Myometrial cell (primary cell): ENCODE measurements at places on chromosomes 12 and 14. TPM values are rescaled to one million over a fixed set of nuclear protein-coding genes. Genes with fewer than 3 reads are reported as not detected.

The SLC8A3 gene
- total RNA-seq: not detected in 2 replicates

The SYT1 gene
- total RNA-seq: 4.6 and 6.6 TPM in 2 replicates

The POTEM gene
- not detected in 2 replicates for total RNA-seq

The TAOK3 gene
- 20.7 and 21.9 TPM in 2 replicates for total RNA-seq

The TEX22 gene
- 0.35 TPM in 1 of 2 replicates, not detected in the other for total RNA-seq

The RPS26 gene
- total RNA-seq: 1,394 and 2,798 TPM in 2 replicates

The KNTC1 gene
- total RNA-seq: 16.7 and 33.5 TPM in 2 replicates

The TSPAN8 gene
- total RNA-seq: not detected in 2 replicates

The SERPINA3 gene
- 1.2 and 1.4 TPM in 2 replicates for total RNA-seq

The PRB2 gene
- total RNA-seq: not detected in 2 replicates

The FOS gene
- total RNA-seq: 13.1 and 18.7 TPM in 2 replicates

The SERPINA9 gene
- not detected in 2 replicates for total RNA-seq

The GOLGA3 gene
- total RNA-seq: 58.5 and 74.6 TPM in 2 replicates

The SETD1B gene
- total RNA-seq: 2.0 and 3.2 TPM in 2 replicates

The SLC6A15 gene
- 7.2 and 12.1 TPM in 2 replicates for total RNA-seq

The SYCP3 gene
- 0.18 TPM in 1 of 2 replicates, not detected in the other for total RNA-seq

The HVCN1 gene
- total RNA-seq: 13.3 and 21.3 TPM in 2 replicates

The HCAR2 gene
- total RNA-seq: not detected in 2 replicates
